Stimulated activated naive B cell treated with anti-CD40 and anti-IgM and Interleukin-4, amounts not matched to agents 10 μg/mL and 1 μg/mL and 100 μg/mL, for 72 hours (primary cell): ENCODE measurements at places on chromosomes 12 and 14.

DNA sequence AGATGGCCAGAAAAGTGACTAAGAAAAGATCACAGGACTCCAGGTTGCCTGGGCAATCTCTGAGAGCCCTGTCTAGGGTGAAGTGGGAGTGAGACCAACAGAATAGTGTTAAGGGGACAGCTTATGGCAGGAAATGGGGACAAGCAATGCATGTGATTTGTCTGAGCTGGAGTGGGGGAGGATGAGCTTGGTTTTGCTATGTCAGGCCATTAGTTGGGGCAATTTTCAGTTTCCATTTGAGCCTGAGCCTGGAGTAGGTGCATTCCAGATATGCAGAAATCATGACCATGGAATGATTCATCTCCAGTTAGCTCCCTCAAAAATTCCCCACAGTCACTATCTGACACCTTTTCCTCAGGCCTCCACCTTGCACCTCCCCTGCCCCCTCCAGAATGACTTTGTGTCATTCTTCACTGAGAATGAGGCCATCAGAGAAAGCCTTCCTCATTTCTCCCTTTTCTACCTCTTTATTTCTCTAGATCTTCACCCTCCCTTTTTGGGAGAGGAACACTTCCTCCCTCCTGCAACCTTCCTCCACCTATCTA lies 150.9 kb upstream of the PLEKHG7 start:
- DNase-seq, result peak; percentile 67
- H3K4me1 ChIP-seq, result peaks cover 24% of the 10 kb centered on the region
- peaks cover 3% of the 10 kb centered on the region for H3K36me3 ChIP-seq
- H3K27ac ChIP-seq, result no peak overlapping the region
- no peaks in the 10 kb centered on the region for H3K27me3 ChIP-seq

DNA sequence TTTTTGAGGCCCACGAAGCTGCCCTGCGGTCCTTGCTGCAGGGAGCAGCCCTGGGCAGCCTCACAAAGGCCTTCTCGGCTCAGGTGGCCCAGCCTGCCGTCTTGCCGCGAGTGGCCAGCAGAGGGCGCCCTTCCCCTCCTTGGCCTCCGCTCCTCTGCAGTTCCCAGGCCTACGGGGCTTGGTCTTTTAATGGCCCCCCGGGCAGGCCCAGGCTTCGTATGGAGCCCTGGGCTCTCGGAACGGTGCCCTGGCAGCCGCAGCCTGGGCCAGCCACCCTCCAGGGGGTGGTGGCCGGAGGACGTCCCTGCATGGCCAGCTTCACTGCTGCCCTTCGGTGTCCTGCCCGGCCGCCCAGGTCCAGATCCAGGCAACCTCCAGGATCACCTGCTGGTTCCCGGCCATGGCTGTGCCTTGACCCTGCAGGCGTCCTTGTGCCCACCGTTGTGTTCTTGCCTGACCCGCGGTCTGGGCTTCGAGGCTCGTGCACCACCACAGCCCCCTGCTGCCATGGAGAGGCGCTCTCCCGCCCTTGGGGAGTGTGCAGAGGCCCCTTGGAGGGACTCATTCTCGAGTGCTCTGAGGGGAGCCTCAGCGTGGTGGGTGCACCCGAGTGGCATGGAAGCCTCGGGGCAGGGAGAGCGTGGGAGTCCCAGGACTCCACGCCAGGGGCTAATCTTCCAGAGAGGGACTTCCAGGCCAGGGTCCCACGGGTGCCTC lies 9.4 kb downstream of the ASPG start:
- no peak overlapping the region for H3K4me3 ChIP-seq
- DNase-seq, result peak; percentile 53
- peaks cover 5% of the 10 kb centered on the region for H3K4me1 ChIP-seq
- no peaks in the 10 kb centered on the region for H3K36me3 ChIP-seq

- H3K4me3 ChIP-seq, result peak overlapping the region; percentile 65
- H3K36me3 ChIP-seq, result no peaks in the 10 kb centered on the region
- H3K27ac ChIP-seq, result peak overlapping the region; percentile 44
- no peak for DNase-seq
- peaks cover 5% of the 10 kb centered on the region for H3K27me3 ChIP-seq
- H3K4me1 ChIP-seq, result peaks cover 20% of the 10 kb centered on the region
These were observed 117.7 kb downstream of the PRKCH start for GRCh38 chr14:61438860-61439765.

GRCh38 chr12:12557733-12558132 lies 4.9 kb downstream of the DUSP16 start:
- DNase-seq, result no peak
- H3K36me3 ChIP-seq, result no peaks in the 10 kb centered on the region
- H3K27ac ChIP-seq, result no peak overlapping the region
- H3K4me3 ChIP-seq, result no peak overlapping the region
- H3K4me1 ChIP-seq, result peaks cover 3% of the 10 kb centered on the region

GRCh38 chr12:10563966-10564365 lies 49.4 kb downstream of the MAGOHB start:
- no peaks in the 10 kb centered on the region for H3K4me1 ChIP-seq
- DNase-seq, result no peak
- H3K4me3 ChIP-seq, result no peak overlapping the region
- peaks cover 11% of the 10 kb centered on the region for H3K27me3 ChIP-seq

- H3K27me3 ChIP-seq, result no peaks in the 10 kb centered on the region
- no peaks in the 10 kb centered on the region for H3K4me1 ChIP-seq
- H3K4me3 ChIP-seq, result no peak overlapping the region
- no peaks in the 10 kb centered on the region for H3K36me3 ChIP-seq
- DNase-seq, result no peak
These were observed 319.7 kb downstream of the ADGRD1 start for GRCh38 chr12:131273291-131273845.

- H3K27me3 ChIP-seq, result no peaks in the 10 kb centered on the region
- H3K27ac ChIP-seq, result no peak overlapping the region
- H3K36me3 ChIP-seq, result no peaks in the 10 kb centered on the region
- DNase-seq, result no peak
- no peak overlapping the region for H3K4me3 ChIP-seq
- peaks cover 3% of the 10 kb centered on the region for H3K4me1 ChIP-seq
These were observed 339.5 kb downstream of the PDZRN4 start for GRCh38 chr12:41527534-41528116.

- H3K27ac ChIP-seq, result no peak overlapping the region
- peaks cover 17% of the 10 kb centered on the region for H3K36me3 ChIP-seq
- DNase-seq, result no peak
- no peak overlapping the region for H3K4me3 ChIP-seq
- peaks cover 9% of the 10 kb centered on the region for H3K4me1 ChIP-seq
These were observed 33.3 kb downstream of the HEATR5A start for GRCh38 chr14:31387091-31387490.

- no peak overlapping the region for H3K4me3 ChIP-seq
- H3K36me3 ChIP-seq, result no peaks in the 10 kb centered on the region
- H3K27ac ChIP-seq, result no peak overlapping the region
- peaks cover 23% of the 10 kb centered on the region for H3K27me3 ChIP-seq
- H3K4me1 ChIP-seq, result peaks cover 21% of the 10 kb centered on the region
These were observed 43.0 kb downstream of the GLRX5 start for GRCh38 chr14:95577870-95578269.

- peak overlapping the region; percentile 80 for H3K4me3 ChIP-seq
- H3K4me1 ChIP-seq, result peaks cover 21% of the 10 kb centered on the region
- H3K27me3 ChIP-seq, result no peaks in the 10 kb centered on the region
These were observed 16.1 kb upstream of the IFNG start for GRCh38 chr12:68175557-68176061.

DNA sequence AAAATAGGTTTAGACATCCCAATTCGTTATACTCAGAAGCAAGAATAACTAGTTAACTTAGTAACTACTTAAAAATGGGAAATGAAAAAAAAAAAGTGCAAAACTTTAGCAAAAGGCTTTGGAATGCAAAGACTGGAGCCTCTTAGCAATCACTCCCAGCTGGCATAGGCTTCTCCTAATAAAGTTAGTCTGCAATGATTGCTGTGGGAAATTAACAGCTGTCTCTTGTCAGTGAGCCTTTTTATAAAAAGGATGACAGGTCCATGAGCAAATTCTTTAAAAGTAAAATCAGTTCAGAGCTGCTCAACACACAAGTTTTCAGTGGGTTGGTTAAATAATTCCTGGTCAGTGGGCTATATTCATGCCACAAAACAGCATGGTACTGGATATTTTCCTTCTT lies 7.4 kb upstream of the SYCP3 start:
- H3K4me3 ChIP-seq, result no peak overlapping the region
- no peak for DNase-seq
- H3K27ac ChIP-seq, result no peak overlapping the region
- peaks cover 76% of the 10 kb centered on the region for H3K36me3 ChIP-seq
- H3K27me3 ChIP-seq, result no peaks in the 10 kb centered on the region
- peaks cover 68% of the 10 kb centered on the region for H3K4me1 ChIP-seq

GRCh38 chr14:94584591-94585280 lies 3.5 kb downstream of the SERPINA5 start:
- no peak for DNase-seq
- H3K36me3 ChIP-seq, result no peaks in the 10 kb centered on the region
- H3K4me3 ChIP-seq, result no peak overlapping the region
- no peak overlapping the region for H3K27ac ChIP-seq

GRCh38 chr12:131422744-131423143 lies 288.1 kb upstream of the SFSWAP start:
- no peak overlapping the region for H3K27ac ChIP-seq
- peaks cover 10% of the 10 kb centered on the region for H3K27me3 ChIP-seq
- H3K36me3 ChIP-seq, result peaks cover 1% of the 10 kb centered on the region
- H3K4me3 ChIP-seq, result no peak overlapping the region
- no peak for DNase-seq

DNA sequence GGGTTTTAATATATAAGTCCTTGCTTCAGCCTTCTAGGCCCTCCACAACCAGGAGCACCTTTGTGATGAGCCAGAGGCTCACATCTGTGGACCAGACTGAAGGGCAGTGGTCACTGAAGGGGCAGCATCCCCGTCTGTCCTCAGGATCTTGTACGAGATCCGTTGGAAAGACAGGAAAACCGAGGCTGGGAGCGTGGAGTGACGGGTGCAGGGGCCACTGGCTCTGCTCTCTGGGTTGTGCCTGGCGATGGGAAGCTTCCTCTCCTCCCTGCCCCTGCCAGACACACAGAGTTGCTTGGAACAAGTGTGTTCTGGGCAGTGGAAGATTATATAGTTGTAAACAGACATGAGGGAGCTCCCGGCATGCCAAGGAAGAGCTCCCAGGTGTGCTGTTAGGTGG lies 48.0 kb downstream of the AACS start:
- no peak overlapping the region for H3K27ac ChIP-seq
- no peak overlapping the region for H3K4me3 ChIP-seq
- peaks cover 75% of the 10 kb centered on the region for H3K36me3 ChIP-seq
- DNase-seq, result no peak
- peaks cover 4% of the 10 kb centered on the region for H3K4me1 ChIP-seq

GRCh38 chr12:24767016-24767415 lies 181.9 kb downstream of the BCAT1 start:
- H3K27ac ChIP-seq, result no peak overlapping the region
- DNase-seq, result no peak
- H3K36me3 ChIP-seq, result no peaks in the 10 kb centered on the region
- no peak overlapping the region for H3K4me3 ChIP-seq

DNA sequence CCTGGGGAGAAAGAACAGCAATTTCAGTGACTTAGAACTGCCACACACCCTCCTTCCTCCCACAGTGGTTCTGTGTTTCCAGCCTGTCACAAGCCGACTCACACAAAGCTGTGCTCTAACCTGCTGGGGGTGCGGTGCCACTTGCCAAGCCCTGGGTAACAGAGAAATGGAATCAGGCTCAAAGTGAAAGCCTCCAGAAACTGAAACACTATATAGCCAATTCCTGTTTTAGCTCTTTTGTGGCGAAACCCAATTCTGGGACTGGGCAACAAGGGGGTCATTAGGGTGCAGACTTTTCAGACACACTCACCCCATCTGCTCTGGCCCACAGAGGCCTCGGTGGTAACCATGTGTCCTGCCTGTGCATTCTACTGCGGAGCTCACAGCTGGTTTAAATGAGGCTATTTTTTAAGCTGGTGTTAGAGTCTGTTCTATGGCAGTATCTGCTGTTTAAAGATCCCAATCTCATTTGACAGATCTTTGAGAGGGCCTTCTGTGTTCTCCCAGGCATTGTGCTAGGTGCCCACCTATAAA lies 15.2 kb upstream of the ACTR6 start:
- no peak overlapping the region for H3K4me3 ChIP-seq
- no peak overlapping the region for H3K27ac ChIP-seq
- H3K4me1 ChIP-seq, result peaks cover 7% of the 10 kb centered on the region
- no peak for DNase-seq

DNA sequence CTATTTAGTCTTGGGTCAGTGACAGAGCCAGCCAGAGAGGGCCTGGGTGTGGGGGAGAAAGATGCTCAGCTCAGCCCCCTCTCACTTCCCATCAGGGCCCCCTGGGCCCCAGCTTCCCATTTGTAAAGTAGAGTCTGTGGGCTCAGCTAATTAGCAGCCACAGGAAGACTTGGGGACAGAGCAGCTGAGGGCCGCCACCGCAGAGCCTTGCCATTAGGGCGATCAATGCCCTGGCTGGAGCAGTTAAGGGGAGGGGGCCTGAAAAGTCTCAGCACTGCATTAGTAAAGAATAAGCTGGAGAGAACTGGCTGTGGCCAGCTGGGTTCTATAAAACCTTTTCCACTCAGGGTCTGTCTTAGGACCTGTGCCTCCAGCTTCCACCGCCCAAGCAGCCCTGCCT lies 2.7 kb downstream of the PLEKHD1 start:
- peaks cover 10% of the 10 kb centered on the region for H3K4me1 ChIP-seq
- H3K27ac ChIP-seq, result no peak overlapping the region
- H3K27me3 ChIP-seq, result peaks cover 59% of the 10 kb centered on the region
- no peaks in the 10 kb centered on the region for H3K36me3 ChIP-seq

- H3K27me3 ChIP-seq, result no peaks in the 10 kb centered on the region
- no peak for DNase-seq
- H3K27ac ChIP-seq, result no peak overlapping the region
- H3K36me3 ChIP-seq, result no peaks in the 10 kb centered on the region
- H3K4me1 ChIP-seq, result peaks cover 18% of the 10 kb centered on the region
These were observed 67.1 kb upstream of the BCL2L14 start for GRCh38 chr12:12003609-12004008.

- no peaks in the 10 kb centered on the region for H3K27me3 ChIP-seq
- peaks cover 9% of the 10 kb centered on the region for H3K4me1 ChIP-seq
- peak overlapping the region; percentile 93 for H3K4me3 ChIP-seq
These were observed 494 bp downstream of the GCH1 start for GRCh38 chr14:54902143-54902520.

GRCh38 chr14:99628887-99629618 lies 15.9 kb upstream of the HHIPL1 start:
- no peak overlapping the region for H3K4me3 ChIP-seq
- H3K27me3 ChIP-seq, result peaks cover 29% of the 10 kb centered on the region
- H3K36me3 ChIP-seq, result no peaks in the 10 kb centered on the region
- DNase-seq, result peak; percentile 48
- peaks cover 14% of the 10 kb centered on the region for H3K4me1 ChIP-seq

DNA sequence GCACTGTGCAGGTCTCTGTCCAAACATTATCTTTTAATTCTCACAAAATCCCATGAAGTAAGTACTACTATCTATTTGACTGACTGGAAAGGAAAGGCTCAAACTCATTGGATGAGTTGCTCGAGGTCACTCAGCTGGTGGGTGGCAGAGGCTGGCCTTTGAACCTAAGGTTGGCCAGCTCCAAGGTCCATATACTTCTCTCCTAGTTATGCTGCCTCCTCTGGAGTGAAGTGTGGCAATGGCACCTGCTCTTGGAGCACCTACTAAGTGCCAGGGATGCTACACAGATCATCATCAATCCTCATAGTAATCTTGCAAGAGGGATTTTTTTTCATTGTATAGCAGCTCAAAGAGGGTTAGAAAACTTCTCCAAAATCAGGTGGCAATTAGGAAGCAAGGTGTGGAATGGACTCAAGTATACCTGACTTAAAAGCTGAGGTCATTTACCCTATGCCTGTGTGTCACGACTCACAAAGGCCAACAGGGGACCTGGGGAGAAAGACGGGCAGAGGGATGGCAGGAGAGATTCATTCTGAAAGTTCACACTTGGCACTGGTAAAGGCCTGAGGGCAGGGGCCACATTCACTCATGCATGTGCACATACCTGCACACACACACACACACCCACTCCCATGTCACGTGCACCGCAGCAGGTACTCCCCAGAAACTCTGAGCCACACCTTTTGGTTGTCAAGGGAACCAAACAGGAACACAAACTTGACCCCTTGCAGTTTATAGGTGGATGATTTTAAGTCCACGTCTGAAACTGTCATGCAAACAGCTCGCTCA lies 146.4 kb downstream of the FOXN3 start:
- H3K27me3 ChIP-seq, result no peaks in the 10 kb centered on the region
- peaks cover 47% of the 10 kb centered on the region for H3K36me3 ChIP-seq
- H3K4me1 ChIP-seq, result peaks cover 85% of the 10 kb centered on the region
- DNase-seq, result peak; percentile 54
